ENCODE measurements at places on chromosomes 7 and 10.

DNA sequence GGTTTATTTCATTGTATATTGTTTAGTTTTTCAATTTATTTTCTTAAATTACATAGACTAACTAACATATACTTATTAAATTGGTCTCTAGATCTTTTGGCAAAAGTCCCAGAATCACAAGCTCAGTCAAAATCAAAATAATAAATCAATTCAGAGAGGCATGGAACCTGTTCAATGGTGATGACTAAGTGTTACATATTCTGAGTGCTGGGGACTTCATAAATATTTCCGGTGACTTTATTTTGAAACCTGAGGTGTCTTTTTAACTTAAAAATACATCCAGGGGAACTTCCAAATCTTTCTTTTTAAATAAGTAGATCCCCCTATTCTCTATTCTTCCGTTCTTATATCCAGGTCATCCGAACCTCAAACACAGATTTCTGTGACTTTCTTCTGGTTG lies 89.6 kb upstream of the ZNF804B start:
- DNase-seq = no peak

DNA sequence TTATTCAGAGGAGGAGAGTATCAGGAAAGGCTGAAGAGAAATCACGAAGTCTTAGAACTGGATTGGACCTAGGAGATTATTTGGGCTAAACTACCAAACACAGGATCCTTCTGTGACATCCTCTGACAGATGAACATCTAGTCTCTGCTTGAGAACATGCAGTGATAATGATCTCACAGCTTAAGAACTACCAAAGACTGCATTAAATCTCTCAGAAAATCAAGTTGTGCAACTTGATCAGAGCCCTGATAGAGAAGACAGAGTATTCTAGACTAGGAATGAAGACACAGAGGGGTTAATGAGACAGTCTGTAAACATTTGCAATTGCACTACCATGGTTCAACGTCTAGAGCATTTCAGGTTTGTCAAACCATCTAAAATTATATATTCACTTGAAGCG lies 37.1 kb upstream of the AGBL3 start:
- no peak for DNase-seq

GRCh38 chr10:112815269-112816032 lies 134.6 kb upstream of the TCF7L2 start:
- DNase-seq = no peak

DNA sequence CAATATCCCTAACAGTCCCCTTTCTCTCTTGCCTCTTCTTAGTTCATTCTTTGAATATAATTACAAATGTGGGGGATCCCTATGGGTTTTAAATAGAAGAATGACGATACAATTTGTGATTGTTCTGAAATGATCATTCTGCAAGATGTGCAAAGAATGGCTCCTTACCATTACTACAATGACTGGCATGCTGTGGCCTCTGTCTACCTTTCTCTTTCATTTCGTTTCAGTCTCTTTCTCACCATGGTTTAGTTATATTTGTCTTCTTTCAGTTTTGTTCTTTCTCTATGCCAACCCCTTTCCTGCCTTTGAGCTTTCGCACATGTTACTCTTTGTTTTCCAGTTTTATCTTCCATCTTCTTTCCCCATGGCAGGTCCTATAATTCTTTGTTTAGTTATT lies 176.5 kb downstream of the SUGCT start:
- no peak for DNase-seq

- no peak for DNase-seq
Observed at GRCh38 chr10:127934383-127934782, 27.5 kb downstream of the PTPRE start.

GRCh38 chr7:89618274-89618673 lies 536.0 kb upstream of the STEAP1 start:
- DNase-seq = no peak

- no peak for DNase-seq
Observed at GRCh38 chr7:16323313-16323712, 98.0 kb downstream of the CRPPA start.

DNA sequence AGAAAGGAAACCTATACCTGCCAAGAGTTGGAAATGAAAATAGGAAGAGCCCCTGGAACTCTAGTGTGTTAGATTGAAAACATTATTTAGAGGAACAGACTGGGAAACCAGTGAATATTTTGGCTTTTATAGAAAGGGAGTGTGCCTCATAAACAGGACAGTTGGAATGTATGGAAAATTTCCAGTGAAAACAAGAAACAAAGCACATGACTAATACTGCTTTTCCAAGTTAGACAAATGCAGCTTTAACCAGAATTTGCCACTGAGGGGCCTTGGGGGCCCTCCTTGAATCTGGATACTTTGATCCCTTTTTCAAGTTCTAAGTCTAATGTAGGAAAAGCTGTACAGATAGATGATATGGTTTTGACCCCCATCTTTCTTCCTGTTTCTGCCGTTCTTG lies 21.2 kb downstream of the ITGB8 start:
- DNase-seq = no peak

GRCh38 chr10:3578159-3578558 lies 206.8 kb downstream of the KLF6 start:
- DNase-seq = no peak

GRCh38 chr10:31962826-31963588 lies 34.4 kb upstream of the ARHGAP12 start:
- DNase-seq = no peak

DNA sequence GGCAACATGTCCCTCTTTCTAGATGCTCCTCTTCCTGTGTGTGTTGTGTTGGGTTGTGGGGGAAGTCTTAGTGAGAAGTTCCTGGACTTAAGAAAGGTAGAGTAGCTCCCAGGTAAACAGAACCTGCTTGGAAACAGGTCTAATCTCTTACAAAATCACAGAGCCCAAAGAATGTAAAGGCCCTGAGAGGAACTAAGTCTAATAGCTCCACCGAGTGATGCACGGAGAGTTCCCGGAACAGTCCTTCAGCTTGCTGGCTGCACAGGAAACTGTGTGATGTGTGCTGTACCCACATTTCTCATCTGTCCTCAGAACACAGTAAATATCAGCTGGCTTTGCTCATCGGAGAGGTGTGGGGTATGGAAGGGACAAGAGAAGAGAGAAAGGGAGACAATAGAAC lies 182.6 kb upstream of the LYZL1 start:
- no peak for DNase-seq

GRCh38 chr10:99984211-99985034 lies 25.3 kb downstream of the DNMBP start:
- DNase-seq = no peak

- DNase-seq = no peak
Observed at GRCh38 chr10:104639590-104640338, 1.3 kb upstream of the SORCS3 start.

- no peak for DNase-seq
Observed at GRCh38 chr10:94361171-94361794, 1.5 kb downstream of the NOC3L start.

DNA sequence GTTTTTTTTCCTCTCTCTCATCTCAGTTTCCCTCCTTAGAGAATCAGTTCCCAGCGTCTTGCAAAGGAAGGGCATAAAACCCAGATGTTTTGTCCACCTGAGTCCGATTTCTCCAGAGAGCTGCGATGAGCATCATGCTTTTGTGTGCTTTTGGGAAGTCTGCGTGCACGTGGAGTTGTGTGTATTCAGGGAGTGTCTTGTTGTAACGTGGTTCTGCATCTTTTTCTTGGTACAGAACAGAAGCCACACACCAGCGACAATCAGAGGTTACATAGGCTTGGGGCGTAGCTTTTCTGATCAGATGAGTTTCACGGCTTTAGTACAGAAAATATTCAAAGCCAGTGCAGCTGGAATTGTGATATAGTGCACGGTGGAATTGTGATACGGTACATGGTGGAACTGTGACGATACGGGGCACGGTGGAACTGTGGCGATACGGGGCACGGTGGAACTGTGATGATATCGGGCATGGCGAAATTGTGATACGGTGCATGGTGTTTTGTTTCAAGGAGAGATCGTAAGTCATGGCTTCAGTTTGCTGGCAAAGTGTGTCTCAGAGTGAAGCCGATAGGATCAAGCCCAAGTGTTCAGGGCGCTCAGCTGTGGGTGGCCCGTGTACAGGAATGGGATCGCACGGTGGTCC lies 32.8 kb downstream of the FOXK1 start:
- DNase-seq = no peak

GRCh38 chr10:114367351-114368056 lies 36.8 kb downstream of the AFAP1L2 start:
- DNase-seq = no peak

- no peak for DNase-seq
Observed at GRCh38 chr10:73218431-73219191, 28.4 kb downstream of the DNAJC9 start.

GRCh38 chr7:51279391-51280023 lies 37.1 kb downstream of the COBL start:
- DNase-seq = no peak

DNA sequence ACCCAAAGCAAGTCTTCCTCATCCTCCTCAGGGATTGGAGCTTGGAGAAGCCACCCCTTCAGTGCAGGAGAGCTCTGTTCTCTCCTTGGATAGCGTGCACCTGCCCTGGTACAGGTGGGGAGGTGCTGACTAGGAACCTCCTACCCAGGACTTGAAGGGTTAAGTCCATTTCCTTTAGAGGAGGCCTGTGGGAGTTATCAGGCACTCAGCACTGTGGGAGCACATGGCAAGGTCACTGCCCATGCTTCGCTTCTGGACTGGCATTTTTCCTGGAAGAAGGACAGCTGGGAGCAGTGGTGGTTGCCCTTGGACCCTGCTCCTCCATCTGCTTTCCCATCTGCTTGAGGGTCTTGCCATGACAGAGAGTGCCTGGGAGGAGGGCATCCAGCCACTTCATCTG lies 142.8 kb downstream of the CXCL12 start:
- DNase-seq = no peak

GRCh38 chr10:113004069-113004618 lies 54.1 kb downstream of the TCF7L2 start:
- no peak for DNase-seq

- no peak for DNase-seq
Observed at GRCh38 chr10:125118011-125118611, 42.3 kb downstream of the CTBP2 start.

DNA sequence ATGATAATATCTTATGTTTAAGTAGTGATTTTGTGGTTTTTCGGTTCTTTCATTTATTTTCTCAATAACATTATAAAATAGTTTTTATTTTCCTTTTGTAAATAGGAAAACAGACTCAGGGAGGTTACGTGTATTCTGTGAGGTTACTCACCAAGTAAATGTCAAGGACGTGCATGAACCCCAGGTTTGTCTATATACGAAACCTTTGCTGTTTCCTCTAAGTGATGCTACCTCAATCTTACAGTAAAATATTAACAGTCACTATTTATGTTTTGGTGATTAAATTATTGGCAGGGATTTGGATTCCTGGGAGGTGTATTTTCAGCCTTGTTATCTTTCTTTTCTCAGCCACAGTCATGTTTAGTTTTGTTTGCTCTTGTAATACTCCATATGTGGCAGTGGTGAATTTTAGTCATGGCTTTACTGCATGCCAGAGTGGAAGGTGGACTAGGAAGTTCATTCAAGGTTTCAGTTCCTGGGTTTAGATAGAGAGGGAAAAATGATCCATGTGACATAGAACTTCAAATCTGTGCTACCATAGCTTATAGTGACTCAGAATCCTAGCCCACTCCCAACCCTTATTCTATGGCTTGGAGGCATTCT lies 139.9 kb downstream of the ARL4A start:
- DNase-seq = no peak

DNA sequence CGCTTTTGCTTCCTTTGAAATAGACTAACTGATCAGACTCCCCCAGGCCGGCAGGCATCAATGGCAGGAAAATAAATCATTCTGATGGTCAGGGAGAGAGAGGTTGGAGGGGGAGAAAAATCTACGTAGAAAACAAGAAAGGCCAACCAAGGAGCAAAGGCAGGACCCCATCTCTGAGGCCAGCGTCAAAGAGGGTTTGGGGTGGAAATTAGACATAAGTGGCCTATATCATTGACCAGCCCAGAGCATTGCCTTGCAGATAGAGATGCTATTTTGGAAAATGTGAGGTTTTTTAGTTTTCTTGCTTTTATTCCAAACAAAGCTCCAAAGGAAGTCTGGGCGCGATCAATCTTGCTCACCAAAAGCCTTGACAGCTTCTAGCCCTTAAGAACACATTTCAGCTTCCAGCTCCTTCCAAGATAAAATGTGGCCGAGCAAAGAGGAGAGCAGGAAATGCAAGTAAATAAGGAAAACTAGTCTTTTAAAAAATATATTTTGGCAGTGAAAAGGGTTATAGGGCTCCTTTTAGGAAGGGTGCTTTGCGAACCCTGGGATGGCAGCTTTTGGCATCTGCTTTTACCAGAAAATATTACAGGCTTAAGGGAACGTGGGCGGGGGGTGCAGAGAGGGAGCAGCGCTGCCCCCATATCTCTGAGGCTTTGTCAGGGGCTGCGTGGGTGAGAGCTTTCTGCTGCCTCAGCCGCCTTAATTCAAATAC lies 2.0 kb upstream of the HOXA2 start:
- DNase-seq = no peak

DNA sequence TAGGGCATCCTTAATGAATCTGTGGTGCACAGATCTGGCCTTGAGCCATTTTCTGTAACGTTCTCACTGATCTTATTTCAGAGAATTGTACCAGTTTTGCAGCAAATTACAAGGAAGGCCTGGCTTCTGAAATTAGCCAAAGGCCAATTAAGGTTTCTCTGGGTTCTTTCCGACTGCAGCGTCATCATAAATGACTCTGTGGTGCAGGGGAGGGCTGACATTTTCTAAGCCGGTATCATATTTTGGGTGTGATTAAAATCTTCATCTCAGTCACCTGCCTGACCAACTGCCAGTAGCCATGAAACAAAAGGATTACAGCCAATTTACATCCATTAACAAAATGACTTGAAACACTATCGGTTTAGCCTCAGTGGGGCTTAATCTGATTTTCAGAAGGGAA lies 363.7 kb downstream of the ADRA2A start:
- no peak for DNase-seq

DNA sequence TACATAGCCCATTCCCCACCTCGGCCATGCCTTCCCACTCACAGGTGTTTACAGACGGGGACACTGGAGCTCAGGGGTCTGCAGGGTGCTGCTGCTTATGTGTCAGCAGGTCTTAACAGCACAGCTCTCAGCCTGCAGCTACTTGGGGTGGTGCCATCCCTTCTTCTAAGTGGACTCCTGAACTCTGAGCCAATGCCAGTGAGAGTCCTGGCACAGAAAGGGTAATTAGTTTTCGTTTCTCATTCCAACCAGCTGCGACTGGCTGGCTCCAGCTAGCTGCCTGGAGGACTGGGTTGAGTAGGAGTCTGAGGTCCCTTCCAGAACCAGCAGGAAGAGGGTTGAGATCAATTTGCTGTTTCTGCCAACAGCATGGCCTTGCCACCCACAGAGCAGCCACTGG lies 88.3 kb upstream of the AGK start:
- no peak for DNase-seq

DNA sequence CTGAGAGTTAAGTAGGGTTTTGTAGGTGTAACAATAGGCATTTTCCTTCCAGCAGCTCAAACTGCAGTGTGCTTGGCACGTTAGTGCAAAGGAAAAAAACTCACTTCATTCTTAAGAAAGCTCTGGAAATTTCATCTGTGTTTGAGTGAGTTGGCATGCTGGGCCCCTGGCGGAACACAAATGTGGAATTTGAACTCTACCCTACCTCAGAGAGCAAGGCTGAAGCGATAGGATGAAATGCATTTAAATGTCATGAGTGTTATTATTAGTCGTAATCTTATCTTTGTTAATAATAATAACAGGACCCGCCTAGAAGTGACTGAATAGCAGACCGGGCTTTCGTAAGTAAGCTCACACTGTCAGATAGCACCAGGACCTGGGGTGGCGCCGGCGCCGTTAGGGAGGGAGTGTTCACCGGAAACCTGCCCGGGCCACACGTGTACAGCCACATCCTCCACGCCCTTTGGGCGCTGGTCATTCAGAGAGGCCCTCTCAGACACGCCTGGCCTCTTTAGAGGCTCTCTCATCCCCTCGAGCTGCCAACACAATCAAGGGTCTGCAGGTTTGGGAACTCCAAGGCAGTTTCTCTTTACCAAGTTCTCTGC lies 63.5 kb downstream of the GRK5 start:
- DNase-seq = peak; percentile 19
